ENCODE measurements at places on chromosomes 5 and 9. TPM values are rescaled to one million over a fixed set of nuclear protein-coding genes. Genes with fewer than 3 reads are reported as not detected.

GRCh38 chr5:79873187-79873586 lies 117.9 kb downstream of the MTX3 start:
- DNase-seq: no peak

DNA sequence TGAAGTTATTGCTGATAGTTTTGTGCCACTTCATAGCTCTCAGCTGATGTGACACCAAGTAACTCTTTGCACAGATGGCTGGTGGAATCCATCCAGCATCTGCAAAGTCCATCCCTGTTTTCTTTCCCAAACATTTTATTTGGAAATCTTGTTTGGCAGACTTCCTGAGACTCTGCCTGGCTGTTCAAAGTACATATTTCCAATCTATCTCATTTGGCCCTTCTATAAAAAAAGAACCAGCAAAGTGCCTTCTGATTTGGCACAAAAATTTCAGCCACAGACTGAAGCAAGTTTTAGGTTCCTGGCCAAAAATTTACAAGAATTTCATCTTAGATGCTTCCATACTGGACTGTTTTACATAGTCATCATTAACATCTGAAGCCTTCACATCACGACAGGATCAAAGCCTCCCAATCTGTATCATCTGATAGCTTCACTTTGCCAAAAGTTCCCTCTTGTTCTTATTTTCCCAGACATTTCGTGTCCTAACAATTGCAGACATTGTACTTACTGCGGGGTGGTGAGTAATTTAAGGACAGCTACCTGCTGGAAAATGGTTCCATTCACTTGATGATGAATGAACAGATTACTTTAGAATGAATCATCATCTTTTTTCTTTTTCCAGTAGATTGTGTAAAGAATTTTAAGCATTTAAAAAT lies 377.3 kb downstream of the KIAA0825 start:
- no peak for DNase-seq

Gene SH3TC2
- 136 TPM for total RNA-seq

- no peak for DNase-seq
Measured at GRCh38 chr5:110371725-110372041, 354.8 kb downstream of the TMEM232 start.

GRCh38 chr5:154430466-154430865 lies 15.3 kb upstream of the SAP30L start:
- no peak for DNase-seq

GRCh38 chr9:120892748-120893610 lies 16.0 kb upstream of the PHF19 start:
- no peak for DNase-seq

GRCh38 chr9:2229109-2229721 lies 214.1 kb downstream of the SMARCA2 start:
- DNase-seq: no peak

DNA sequence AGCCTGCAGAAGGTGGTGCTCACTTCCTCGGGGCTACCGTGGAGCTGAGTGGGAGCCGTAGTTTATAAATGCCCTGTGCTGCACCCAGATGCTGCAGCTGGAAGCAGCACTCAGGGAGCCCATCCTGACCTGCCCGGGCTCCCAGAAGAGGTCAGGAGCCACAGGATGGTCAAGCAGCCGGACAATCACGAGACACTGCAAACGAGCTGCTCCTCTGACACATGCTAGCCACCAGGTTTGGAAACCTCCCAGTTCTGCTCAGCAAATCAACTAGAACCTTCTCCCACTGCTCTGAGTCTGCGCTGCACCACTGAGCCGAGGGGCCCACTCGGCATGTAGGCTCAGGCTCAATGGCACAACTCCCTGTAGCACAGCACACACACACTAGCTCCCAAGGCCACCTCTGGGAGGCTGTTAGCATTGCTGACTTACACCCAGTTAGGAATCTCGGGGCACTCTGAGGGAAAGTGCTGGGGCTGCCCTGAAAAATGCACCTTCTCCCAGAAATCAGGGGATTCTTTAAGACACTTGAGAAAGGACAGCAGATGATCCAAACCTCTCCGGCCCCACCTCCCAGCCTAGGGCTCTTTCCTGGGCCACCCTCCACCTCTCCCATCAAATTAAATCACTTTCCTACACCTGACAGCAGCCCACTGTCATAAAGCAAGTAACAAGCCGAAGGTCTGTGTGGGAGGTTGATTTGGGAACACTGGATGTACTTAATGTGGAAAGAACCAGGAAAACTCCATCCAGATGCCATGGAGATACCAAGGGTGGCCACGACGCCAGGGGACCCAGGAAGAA lies 59.1 kb downstream of the PSMB7 start:
- DNase-seq: peak; percentile 23

DNA sequence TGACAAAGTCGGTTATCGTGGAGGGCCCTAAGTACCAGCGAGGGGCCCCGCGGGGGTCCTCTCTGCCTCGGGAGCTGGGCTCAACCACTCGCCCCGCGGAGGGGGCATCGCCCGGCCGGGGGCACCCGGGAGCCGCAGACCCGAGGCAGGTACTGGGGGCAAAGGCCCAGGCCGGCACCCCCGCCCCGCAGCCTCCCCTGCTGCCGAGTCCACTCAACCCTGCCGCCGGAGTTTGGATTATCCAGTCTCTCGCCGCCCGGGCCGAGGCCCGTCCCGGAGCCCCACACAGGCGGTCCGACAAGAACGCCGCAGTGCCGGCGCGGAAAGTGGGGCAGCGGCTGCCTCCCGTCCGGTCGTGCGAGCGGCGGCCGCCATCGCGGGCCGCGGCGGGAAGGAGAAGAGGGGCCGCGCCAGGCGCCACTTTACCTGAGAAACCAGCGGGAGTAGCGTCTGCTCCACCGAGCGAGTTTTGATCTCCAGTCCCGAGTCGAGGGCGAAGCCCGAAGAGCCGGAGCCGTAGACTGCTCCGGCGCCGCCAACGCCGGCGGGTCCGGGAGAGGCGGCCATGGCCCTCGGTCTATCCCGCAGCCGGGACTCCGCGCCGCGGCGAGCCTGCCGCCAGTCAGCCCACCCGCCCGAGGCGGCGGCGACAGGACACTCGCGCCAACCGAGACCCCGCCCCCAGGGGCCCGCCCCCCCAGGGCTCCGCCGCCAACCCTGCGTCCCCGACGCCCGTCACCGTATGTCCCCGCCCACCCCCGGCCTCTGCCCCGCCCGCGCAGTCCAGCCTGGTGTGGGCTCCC lies at the start of gene CTNNAL1:
Gene CTNNAL1, minus strand, starts transcription at position 624 of the 803 bp plus-strand sequence. Its CDS starts 57 bp downstream, at position 567.
- peak; percentile 96 for DNase-seq

GRCh38 chr5:151758141-151758429 lies 346 bp downstream of the ATOX1 start:
- DNase-seq: peak; percentile 32

- DNase-seq: no peak
Measured at GRCh38 chr5:154367101-154367500, 78.7 kb upstream of the SAP30L start.

- DNase-seq: no peak
Measured at GRCh38 chr5:61176631-61177030, 14.4 kb upstream of the SMIM15 start.

DNA sequence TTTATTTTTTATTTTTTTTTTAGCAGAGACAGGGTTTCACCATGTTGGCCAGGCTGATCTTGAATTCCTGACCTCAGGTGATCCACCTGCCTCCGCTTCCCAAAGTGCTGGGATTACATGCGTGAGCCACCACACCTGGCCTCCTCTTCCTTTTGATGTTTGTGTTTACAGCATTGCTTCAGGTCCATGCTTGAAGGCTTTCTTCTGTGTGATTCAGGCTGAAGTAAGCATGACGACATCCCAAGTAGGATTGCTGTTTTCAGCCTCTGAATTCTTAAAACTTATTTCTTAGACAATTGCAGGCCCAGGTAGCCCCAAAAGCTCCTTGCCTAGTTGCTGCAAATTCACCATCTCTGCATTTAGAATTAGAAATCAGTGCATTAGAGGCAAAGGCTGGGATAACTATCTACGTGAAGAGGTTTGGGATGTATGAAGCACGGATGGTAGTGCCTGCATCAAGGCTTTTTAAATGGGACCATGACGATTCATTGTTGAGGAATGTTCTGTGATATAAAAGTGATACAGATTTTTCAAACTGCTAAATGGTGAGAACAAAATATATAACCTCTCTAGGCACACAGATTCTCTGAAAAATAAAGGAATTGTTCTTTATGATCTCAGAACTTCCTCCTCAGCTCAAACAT lies 3.0 kb upstream of the ETF1 start:
- DNase-seq: no peak

Gene SLIT3
- 7.8 TPM for total RNA-seq

Gene IL31RA
- 2.7 TPM for total RNA-seq

Gene AFAP1L1
- total RNA-seq: 12.6 TPM

Gene HAPLN1
- not detected for total RNA-seq

GRCh38 chr5:113382731-113383130 lies 52.1 kb downstream of the TSSK1B start:
- DNase-seq: no peak

GRCh38 chr5:68396722-68397121 lies 181.2 kb downstream of the PIK3R1 start:
- no peak for DNase-seq

DNA sequence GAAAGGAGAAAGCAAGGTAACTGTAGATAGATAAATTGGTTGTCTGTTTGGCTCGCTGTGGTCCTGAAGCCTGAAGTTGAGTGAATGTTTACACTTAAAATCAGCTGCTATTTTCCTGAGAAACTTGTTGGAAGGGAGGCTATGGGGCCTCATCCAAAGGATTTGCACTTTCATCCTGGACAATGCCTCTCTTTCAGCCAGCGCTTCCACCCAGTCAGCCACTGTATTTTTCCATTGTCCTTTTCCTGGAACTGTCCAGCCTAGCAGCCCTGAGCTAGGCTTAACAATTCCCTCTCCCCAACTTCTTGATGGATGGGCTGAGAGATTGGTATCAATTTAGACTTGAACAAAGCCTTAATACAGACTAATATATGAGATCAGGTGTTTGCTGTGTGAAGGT lies 429.2 kb downstream of the DMAC1 start:
- no peak for DNase-seq

Gene PCDHGB4
- 11.3 TPM for total RNA-seq

GRCh38 chr5:74966141-74967026 lies 86.0 kb downstream of the GCNT4 start:
- DNase-seq: no peak

Gene TRAPPC13
- total RNA-seq: 18.9 TPM

- no peak for DNase-seq
Measured at GRCh38 chr5:55410845-55411244, 103.1 kb downstream of the MTREX start.

DNA sequence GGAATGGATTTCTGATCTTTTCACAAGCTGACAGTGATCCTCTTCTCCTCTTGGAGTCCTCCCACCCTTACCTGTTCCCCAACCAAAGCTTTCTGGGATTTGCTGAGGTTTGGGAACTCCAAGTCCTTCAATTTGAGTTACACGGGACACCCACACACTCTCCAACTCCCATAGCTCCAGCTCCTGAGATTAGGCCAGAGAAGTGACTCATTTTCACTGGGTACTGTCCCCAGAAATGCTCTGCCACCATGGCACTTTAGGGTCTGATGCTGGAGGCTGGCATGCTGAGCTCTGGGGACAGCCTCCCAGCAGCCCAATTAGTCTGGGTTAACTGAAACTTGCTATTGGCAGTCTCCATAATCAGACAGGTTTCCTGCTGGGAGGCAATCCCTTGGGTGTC lies 14.0 kb upstream of the HRCT1 start:
- DNase-seq: no peak

Gene PRLR
- 2.2 TPM for total RNA-seq

DNA sequence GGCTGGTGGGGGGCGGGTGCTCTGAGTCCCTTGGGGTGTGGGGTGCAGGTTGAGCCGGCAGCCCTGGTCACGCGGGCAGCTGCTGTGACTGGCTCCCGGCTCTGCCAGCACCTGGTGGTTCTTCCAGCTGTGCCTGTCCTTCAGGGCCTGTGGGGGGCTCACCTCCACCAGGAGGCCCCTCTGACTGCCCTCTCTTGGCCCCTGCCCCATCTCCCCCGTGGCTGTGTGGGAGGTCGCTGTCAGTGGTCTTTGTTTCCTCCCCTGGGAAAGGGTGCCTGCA lies 3.3 kb downstream of the RXRA start:
- no peak for DNase-seq

- no peak for DNase-seq
Measured at GRCh38 chr9:125429476-125430160, 168.0 kb downstream of the GAPVD1 start.

Gene PSIP1
- total RNA-seq: 93.4 TPM

Gene ZNF883
- total RNA-seq: 8.6 TPM
